HFFc6 (cell line): ENCODE measurements at places on chromosomes 12 and 14. TPM values are rescaled to one million over a fixed set of nuclear protein-coding genes. Genes with fewer than 3 reads are reported as not detected.

Gene YLPM1
- 44.7 to 48.6 TPM (median 46.4 TPM) in 3 replicates for total RNA-seq

Gene KLHL33
- 0.05 TPM in 2 of 3 replicates, not detected in the other for total RNA-seq

Gene ZNF84
- total RNA-seq, result 11.1 and 11.6 TPM in 2 replicates

Gene CBLN3
- 3.0 to 4.7 TPM (median 3.7 TPM) in 3 replicates for total RNA-seq

Gene SMCO2
- total RNA-seq, result not detected in 2 replicates

Gene GNB3
- total RNA-seq, result 4.3 to 7.8 TPM (median 5.6 TPM) in 3 replicates

Gene ACSM4
- total RNA-seq, result not detected in 2 replicates

Gene CLEC6A
- not detected in 3 replicates for total RNA-seq

Gene NAP1L1
- total RNA-seq, result 473 and 560 TPM in 2 replicates

Gene CPNE6
- total RNA-seq, result not detected in 3 replicates

Gene OR4E2
- not detected in 3 replicates for total RNA-seq

Gene NINJ2
- not detected in 3 replicates for total RNA-seq

Gene PRICKLE1
- total RNA-seq, result 3.5 to 8.1 TPM (median 3.7 TPM) in 3 replicates

Gene OAS1
- total RNA-seq, result not detected in 3 replicates

Gene SMOC1
- 0.05 TPM in 1 of 3 replicates, not detected in the others for total RNA-seq

Gene CACNB3
- 32.0 and 35.2 TPM in 2 replicates for total RNA-seq

DNA sequence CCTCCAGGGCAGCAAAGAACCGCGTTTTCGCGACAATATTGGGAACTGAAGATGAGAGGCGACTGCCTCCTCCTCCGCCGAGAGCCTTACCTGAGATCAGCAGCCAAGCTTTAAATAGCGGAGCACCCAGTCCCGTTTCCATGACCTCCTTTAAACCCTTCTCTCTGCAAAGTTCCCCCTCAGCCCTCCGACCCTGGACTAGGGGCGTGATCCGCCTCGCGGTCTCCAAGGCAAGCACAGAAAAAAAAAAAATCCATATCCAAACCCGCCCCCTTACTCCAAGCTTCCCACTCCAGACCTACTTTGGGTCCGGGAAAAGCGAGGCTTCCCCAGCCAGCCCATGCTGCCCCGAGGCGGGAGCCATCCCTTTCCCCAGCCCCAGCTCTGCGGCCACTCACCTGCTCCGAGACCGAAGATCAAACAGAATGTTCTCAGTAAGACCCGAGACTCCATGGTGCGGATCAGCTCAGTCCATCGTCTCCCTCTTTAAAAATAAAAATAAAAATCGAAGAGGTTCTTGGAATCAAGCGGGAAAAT is 630 bp downstream of the NELL2 start:
- DNase-seq, result no peak

GRCh38 chr12:80325167-80325959 is 118.7 kb upstream of the PTPRQ start:
- no peak for DNase-seq

DNA sequence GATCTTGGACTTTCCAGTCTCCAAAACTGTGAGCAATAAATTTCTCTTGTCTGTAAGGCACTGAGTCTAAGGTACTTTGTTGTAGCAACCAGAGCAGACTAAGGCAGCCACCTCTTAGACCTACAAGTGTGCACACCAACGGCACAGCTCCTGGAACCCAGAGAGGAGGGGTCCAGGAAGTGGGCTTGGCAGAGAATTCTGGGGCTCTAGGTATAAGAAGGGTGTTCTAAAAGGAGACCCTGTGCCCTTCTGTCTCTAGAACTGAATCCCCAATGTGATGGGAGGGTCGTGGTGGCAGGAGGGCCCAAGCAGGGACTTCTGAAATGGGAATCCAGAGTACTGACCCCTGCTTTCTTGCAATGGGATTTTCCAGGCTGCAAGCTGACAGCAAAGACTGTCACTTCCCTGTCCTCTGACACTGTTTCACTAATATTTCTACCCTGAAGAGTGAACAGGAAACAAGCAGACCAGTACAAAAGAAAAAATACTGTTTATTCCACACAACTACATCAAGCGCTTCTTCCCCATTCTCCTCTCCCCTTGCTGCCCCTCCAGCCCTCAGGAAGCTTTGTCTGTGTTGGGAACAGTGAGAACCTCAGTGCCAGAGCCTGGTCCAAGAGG is 13.6 kb upstream of the TFCP2 start:
- no peak for DNase-seq

GRCh38 chr12:131892711-131893604 is 1.5 kb upstream of the ULK1 start:
- DNase-seq, result no peak

DNA sequence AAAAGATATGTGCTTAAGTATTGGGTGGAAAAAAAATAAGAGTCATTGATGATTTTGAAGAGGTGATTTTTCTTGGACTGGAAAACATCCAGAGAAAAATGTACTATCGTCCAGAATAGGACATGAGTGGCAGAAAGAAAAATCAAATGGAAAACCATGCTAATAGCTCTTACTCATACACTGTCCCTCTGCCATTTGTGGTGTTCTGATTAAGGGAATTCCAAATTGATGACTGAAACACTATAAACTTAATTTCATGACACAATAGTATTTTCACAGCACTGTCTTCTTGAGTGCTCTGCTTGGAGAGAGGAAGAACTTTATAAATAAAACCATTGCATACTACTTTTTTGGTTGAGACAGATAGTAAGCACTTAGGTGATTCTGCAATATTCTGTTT is 72.4 kb downstream of the USP15 start:
- peak; percentile 83 for DNase-seq

- no peak for DNase-seq
Observed at GRCh38 chr14:72013721-72014345, 81.6 kb downstream of the RGS6 start.

DNA sequence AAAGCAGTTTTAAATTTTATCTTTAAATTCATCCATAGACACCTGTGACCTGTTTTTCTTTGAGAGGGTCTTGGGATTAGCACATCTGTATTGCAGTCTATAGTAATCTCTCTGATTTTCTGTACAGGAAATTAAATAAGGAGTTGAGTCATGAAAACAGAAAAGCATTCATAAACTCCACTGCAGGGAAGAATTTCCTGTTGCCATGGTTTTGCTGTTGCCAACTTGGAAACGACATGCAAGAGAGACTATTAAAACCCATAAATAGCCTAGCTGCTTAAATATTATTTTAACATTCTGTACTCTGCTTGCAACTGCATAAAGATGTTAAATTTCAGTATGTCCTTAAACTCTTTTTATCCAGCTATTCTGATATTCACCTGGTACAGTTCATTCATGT is 281.0 kb upstream of the RGS6 start:
- peak; percentile 91 for DNase-seq

- peak; percentile 85 for DNase-seq
Observed at GRCh38 chr12:110224379-110225304, 56.4 kb upstream of the ATP2A2 start.

- no peak for DNase-seq
Observed at GRCh38 chr12:26334621-26335124, 139.3 kb downstream of the SSPN start.

- no peak for DNase-seq
Observed at GRCh38 chr12:108335349-108336119, 3.6 kb downstream of the CMKLR1 start.

DNA sequence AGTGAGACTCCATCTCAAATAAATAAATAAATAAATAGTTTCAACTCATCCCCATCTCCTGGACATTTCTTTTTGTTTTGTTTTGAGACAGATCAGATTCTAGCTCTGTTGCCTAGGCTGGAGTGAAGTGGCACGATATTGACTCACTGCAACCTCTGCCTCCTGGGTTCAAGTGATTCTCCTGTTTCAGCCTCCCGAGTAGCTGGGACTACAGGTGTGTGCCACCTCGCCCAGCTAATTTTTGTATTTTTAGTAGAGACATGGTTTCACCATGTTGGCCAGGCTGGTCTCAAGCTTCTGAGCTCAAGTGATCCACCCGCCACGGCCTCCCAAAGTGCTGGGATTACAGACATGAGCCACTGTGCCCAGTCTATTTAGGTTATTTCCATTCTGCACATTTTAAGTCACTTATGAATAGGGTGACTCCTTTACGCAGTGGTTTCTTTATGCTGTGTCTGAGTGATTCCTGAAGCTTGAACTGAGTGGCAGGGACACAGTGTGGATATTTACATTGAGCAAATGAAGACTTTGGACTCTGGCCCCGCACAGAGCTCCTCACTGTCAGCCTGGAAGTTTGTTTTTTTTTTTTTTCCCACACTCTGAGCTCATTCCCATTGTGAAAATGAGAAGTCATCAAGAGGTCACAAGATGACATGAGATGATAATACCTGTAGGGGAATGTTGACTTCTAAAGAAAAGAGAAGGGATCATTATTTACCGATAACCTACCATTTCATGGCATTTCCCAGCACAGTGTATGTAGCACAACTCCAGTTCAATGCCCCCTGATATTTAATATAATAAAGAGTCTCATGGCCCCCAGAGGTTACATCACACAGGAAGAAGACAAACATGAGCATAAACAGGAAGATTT is 72.6 kb downstream of the TBX3 start:
- no peak for DNase-seq

- peak; percentile 37 for DNase-seq
Observed at GRCh38 chr12:48788854-48789775, at the start of gene ADCY6. TSS of gene ADCY6 (minus strand) at chr12:48789089. CDS start at chr12:48783434, 5,655 bp downstream.

GRCh38 chr14:94455928-94456327 is 3.3 kb upstream of the SERPINA11 start:
- DNase-seq, result no peak

- no peak for DNase-seq
Observed at GRCh38 chr14:54935958-54936357, 33.3 kb upstream of the GCH1 start.

GRCh38 chr12:89636052-89636775 is 72.4 kb downstream of the ATP2B1 start:
- peak; percentile 59 for DNase-seq

GRCh38 chr12:1322821-1323220 is 271.6 kb downstream of the FBXL14 start:
- no peak for DNase-seq

DNA sequence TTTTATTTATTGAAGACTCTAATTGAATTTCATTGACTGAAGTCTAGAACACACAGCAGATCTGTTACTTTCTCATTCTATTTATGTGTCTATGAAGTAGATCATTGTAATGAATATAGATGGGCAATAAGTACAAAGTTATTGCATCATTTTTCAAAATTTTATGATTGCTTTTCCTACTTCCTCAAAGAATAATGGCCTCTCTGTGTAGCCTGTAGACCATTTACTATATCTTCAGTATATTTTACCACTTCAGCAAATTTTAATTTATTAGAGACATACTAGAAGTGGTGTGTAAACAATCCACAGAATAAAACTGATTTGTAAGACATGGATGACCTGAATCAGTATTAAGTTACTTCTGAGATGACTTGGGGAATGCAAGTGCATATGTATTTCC is 291.7 kb upstream of the FAR2 start:
- no peak for DNase-seq

DNA sequence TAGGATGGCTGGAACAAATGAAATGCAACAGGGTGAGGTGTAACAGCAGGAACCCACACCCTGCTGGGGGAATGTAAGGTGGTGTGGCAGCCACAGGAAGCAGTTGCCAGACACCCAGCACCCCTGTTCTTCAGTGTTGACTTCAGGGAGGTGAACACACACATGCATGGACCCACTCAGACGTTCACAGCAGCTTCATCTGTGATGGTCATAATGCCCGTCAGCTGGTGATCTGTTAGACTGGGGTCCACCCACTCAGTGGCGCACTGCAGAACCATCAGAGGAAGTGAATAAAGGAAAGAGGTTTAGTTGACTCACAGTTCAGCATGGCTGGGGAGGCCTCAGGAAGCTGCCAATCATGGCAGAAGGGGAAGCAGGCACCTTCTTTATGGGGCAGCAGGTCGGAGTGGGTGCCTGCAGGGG is 22.7 kb upstream of the TEX22 start:
- DNase-seq, result no peak

DNA sequence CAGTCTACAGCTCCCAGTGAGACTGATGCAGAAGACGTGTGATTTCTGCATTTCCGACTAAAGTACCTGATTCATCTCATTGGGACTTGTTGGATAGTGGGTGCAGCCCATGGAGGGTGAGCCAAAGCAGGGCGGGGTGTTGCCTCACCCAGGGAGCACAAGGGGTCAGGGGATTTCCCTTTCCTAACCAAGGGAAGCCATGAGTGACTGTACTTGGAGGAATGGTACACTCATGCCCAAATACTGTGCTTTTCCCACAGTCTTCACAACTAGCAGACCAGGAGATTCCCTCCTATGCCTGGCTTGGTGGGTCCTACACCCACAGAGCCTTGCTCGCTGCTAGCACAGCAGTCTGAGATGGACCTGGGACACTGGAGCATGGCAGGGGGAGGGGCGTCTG is 21.0 kb upstream of the ABCC9 start:
- peak; percentile 13 for DNase-seq

GRCh38 chr12:125145196-125145595 is 80.0 kb downstream of the AACS start:
- DNase-seq, result no peak

DNA sequence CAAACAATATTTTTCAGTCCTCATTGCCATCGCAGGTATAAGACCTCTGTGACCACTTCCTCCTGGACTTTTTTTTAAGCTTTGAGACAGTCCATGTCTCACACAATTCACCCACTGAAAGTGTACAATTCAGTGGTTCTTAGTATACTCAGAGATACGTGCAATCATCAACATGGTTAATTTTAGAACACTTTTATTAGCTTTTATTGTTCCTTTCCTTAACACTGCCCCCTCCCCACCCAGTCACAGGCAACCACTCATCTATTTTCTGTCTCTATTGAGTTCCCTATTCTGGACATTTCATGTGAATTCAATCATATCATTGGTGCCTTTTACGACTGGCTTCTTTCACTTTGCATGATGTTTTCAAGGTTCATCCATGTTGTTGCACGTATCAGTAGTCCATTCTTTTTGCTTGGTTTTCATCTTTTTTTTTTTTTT is 16.2 kb downstream of the NCKAP5L start:
- no peak for DNase-seq

DNA sequence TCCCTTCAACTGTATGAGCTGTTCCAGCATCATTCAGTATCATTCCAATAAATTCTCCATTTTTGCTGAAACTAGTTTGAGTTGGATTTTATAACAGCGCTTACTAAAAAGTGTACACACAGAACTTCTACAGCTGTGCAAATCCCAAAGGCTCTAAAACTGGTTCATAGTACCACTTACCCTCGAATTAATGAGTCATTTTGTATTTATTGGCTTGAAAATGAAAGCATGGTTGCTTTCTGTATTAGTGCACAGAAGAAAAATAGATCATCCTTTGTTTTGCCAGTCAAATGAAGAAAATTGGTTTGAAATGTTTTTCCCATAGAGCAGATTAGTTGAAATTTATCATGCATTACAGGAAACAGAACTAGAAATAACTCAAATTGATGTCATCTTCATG is 268.3 kb upstream of the CPNE8 start:
- DNase-seq, result no peak

- DNase-seq, result no peak
Observed at GRCh38 chr14:38994731-38995130, 108.3 kb downstream of the SEC23A start.

GRCh38 chr14:64196814-64197411 is 97.3 kb downstream of the ESR2 start:
- DNase-seq, result peak; percentile 7

DNA sequence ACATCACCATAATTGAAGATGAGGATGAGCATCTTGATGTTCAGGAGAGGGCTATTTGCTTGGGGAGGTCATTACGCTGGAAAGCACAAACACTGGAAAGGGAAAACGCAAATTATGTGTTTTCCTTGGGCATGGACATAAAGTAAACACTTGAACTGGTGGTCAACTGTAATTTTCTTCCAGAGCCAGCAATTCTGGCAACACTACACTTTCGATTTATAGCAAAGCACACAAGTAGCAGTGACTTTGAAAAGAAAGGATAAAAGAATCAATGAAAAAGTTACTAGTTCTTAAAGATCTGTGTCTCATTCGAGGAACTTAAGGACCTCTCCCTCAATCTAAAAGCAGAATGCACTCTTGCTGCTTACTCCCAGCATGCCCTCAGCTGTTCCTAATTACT is 2.2 kb downstream of the CLEC14A start:
- no peak for DNase-seq

- DNase-seq, result no peak
Observed at GRCh38 chr12:116540622-116541152, 18.5 kb upstream of the MAP1LC3B2 start.
